ENCODE measurements at places on chromosomes 4 and X.

DNA sequence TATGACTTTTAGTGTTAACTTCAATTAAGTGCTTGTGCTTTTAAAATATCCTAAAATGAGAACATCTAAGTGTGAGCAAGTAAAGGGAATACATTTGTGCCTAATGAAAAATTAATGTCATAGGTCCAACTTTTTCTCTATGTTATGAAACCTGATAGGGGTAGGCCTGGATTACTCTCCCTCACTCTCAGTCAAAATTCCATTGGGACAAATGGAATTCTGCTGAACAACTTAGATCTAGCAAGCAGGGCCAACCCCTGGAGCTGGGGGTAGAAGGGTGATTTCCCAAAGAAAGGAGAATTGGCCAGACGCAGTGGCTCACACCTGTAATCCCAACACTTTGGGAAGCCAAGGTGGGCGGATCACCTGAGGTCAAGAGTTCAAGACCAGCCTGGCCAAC lies 67.4 kb downstream of the EDNRA start:
- no peak for DNase-seq

- DNase-seq: no peak
Observed at GRCh38 chr4:138655985-138656384, 359.6 kb upstream of the NOCT start.

DNA sequence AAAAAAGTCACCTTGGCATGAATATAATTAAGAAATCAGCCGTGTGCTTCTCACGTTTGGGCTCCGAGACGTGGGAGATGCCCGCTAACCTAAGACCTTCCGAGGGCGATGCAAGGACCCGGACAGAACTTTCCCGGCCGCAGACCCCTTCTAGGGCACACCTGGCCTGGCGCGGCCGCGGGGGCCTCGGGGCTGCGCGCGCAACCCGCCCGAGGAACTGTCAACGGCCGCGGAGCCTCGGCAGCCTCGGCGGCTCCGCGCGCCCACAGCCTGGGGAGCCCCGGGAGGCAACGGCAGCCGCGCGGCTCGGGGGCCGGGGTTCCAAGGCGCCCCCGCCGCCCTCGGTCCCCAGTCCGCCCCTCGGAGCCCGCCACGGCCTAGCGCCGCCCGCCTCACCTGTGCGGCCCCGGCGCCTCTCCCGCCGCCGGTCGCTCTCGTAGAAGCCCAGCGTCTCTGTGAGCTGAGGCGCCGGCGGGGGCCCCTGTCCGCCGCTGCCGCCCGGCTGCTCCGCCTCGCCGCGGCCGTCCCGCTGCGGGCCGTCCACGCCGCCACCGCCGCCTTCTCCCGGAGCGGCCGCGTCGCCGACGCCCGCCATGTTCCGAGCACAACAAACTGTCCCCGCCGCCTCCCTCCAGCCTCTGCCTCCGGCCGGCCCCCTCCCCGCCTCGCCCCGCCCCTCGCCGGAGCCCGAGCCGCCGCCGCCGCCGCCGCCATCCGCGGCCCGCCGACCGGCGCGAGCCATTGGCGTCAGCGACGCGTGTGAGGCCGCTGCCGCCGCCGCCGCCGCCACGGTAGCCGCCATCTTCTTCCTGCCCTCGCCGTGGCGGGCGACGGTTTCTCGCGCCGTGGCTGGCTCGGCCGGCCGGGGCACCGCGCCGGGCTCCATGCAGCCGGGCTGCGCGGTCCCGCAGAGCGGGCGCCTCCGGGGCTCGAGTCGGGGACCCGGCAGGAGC lies at the start of gene TAPT1:
TSS of gene TAPT1 (minus strand) at position 609 of the 953 bp plus-strand sequence. CDS start at position 595, 14 bp downstream.
- peak; percentile 63 for DNase-seq

DNA sequence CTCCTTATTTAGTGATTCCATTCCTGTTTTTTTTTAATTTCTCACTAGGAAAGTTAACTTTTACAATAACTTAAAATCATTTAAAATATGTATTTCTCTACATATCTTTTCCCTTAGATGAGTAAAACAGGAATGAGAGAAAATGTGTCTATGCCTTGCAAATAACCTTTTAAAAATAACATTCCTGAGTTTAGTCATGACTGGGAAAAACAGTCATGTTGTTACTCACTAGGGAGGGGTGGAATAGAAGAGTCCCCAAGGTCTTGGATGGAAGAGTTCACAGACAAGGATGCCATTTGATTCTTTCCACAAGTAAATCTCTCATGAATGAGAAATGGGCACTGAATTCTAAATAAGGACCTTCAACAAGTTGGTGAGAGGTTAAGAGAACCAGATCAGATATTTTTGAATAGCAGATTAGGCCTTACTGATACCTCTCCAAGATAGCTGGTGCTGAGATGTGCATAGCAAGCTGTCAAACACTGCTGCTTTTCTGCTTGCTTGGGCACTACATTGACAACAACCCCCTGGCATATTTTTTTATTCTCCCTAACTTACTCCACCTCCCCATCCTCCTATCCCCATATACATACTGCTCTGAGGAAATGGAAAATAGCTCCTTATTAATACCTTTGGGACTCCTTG lies 25.1 kb downstream of the UGDH start:
- DNase-seq: no peak

DNA sequence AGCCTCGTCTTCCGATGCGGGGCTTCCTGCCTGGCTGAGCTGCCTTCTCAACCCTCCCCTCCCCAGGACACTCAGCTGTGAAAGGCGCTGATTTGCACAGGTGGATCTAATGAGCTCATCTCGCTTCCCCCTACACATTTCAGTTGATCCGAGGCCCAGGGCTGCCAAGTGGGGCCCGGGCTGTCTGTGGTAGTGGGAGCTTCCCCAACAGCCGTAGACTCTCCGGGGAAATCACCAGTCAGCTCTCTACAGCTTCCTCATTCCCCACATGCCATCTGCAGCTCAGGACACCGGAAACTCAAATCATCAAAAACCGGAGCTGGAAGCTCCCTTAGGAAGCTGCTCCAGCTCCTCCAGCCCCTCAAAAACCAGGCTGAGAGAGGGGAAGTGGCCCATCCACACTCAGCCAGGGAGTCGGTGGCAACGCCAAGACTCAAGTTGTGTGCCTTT lies 56.2 kb downstream of the SMIM20 start:
- no peak for DNase-seq

GRCh38 chrX:10048076-10048475 lies 80.9 kb downstream of the CLDN34 start:
- no peak for DNase-seq

- no peak for DNase-seq
Observed at GRCh38 chr4:160403081-160403480, 1300.2 kb downstream of the RAPGEF2 start.

DNA sequence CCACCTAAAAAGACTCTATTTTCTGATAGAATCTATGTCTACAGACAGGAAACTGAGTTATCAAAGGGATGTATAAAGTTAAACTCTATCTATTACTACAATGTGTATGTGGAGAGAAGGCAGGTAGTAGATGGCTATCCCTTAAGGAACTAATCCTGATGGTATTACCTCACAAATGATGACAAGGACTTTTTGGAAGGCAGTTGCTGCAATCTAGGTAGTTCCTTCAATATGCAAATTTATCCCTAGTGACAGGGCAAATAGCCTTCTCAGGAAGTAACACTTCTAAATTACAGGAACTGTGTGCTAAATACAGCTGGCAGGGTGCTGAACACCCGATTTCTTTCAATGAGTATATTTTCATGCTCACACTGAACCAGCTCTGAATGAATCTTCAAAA lies 177.4 kb downstream of the COL25A1 start:
- DNase-seq: no peak

DNA sequence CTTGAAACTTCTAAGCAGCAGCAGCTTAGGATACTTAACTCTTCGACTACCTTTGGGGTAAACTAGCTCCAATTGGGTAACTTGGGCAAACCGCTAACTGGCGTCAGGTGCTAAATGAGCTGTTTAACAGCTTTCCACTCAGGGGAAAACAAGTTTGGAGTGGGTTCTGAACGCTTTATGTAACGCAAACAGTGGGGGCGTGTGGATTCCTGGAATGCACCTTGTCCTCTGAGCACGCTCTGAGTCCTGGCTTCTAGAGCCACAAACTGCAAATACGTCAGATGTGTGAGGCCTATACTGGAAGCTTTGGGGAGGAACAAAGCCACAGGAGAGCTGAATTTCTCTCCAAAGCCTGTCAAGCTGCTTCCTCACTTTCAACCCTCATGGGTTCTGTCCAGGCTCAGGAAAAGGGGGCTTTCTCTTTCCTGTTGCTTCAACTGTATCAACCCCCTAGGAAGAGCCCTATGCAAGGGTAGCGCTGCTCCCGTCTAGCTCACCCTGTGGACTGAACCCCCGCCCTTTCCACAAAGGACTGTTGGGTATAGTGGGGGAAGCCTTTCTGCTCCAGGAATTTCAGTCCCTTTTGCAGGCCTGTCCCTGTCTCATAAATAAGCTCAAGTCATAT lies 4.5 kb upstream of the WDR1 start:
- no peak for DNase-seq

- DNase-seq: no peak
Observed at GRCh38 chr4:40317916-40318658, 17.0 kb upstream of the CHRNA9 start.

- no peak for DNase-seq
Observed at GRCh38 chr4:125760201-125760819, 445.6 kb downstream of the FAT4 start.

GRCh38 chrX:152600853-152601633 lies 36.7 kb upstream of the GABRQ start:
- no peak for DNase-seq

DNA sequence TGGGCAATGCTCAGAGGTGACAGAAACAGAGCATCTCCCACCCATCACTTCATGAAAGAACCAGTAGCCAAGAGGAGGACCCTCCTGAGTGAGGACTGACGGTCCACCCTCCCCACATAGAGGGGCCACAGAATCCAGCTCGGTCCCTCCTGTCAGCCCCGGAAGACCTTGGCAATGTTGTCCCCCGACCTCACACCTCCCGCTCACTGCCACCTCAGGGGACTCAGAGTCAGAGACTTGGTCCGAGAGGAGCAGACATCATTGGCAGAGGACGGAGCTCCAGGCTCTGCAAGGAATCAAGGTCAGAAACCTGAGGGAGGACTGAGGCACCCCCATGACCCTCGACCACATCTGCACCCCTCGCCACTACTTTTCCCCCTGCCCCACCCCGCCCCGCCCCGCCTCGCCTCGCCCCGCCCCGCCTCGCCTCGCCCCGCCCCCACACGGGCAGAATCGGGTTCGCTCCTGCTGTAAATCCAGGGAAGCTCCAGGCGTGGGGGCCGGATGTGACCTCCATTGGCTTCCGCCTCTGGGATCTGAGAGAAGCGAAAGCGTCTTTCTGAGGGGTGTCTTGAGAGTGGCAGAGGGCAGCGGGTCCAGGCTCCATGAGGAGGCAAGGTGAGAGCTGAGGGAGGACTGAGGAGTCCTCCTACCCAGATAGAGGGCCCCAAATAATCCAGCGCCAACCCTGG lies at the start of gene MAGEA11:
TSS of gene MAGEA11 (plus strand) at position 516 of the 692 bp plus-strand sequence. CDS start 1,100 bp downstream, outside the sequence.
- no peak for DNase-seq

GRCh38 chrX:155662282-155662681 lies 49.5 kb upstream of the TMLHE start:
- no peak for DNase-seq

- no peak for DNase-seq
Observed at GRCh38 chr4:137678796-137679195, 146.5 kb upstream of the PCDH18 start.

- no peak for DNase-seq
Observed at GRCh38 chr4:78809928-78810835, 34.0 kb downstream of the BMP2K start.

DNA sequence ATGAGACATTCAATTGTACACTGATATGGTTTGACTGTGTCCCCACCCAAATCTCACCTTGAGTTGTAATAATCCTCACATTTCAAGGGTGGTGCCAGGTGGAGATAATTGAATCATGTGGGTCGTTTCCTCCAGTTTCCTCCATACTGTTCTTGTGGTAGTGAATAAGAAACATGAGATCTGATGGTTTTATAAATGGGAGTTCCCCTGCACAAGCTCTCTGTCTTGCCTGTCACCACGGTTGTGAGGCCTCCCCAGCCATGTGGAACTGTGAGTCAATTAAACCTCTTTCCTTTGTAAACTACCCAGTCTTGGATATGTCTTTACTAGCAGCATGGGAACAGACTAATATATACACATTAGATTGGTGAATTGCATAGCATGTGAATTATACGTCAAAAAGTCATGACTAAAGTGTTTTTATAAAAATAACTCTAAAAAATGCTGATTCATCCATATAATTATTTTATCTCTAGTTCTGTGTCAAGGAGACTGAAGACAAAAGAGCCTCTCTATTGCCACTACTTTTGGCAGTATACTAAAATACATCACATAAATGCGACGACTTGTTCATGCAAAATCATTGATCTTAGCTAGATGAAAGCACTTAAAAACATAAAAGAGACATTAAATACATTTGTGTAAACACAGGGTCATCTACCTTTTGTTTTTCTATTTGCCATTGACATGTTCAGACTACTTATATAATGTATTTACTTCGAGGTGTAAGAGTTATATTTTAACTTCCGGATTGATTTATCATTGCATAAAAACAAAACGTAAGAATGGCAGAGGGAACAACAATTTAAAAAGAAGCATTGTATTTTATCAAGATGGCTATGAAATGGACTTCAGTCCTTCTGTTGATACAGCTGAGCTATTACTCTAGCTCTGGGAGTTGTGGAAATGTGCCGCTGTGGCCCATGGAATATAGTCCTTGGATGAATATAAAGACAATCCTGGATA lies 50.1 kb downstream of the YTHDC1 start:
- DNase-seq: no peak

DNA sequence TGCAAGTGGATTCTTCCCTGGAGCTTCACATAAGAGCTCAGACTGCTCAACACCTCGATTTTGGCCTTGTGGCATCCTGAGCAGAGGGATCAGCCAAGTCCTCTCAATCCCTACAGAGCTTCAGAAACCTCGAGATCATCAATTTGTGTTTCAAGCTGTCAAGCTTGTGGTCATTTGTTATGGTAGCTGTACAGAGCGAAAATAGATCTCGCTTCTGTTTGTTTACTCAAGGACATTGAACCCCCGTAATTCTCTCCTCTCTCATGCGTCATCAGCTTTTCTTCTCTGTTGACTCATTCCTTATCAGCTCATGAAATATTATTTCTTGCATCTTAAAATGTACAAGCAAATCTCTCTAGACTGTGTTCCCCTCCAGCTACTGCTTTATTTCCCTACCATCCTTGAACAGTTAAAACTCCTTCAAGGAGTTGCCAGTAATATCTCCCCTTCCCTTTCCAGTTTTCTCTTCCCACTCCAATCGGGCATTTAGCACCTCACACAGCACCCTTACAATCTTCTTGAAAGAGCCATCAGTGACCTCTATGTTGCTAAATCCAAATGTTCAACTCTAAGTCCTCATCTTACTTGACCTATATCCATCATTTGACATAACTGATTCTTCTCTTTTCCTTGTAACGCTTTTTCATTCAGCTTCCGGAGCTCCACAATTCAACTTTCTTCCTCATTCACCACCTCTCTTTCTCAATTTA lies 106.2 kb upstream of the FAT1 start:
- no peak for DNase-seq

- no peak for DNase-seq
Observed at GRCh38 chr4:41012293-41012692, 202.0 kb downstream of the APBB2 start.

DNA sequence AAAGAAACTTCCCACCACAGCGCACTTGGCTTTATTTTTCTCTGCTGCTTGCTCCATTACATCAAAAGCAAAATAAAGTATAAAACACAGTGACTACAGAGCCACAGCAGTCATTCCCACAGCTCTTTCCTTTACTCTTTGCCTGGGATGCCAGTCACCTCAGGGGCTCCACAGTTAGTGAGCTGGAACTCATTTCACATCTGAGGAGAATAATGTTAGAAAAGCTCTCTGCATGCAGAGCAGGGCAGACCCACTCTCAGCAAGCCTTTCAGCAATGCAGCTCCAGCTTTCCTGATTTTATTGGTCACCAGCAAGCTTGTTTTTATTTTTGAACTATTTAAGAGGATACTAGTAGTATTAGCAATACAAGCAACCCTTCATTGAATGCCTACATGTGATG lies 13.8 kb downstream of the GRXCR1 start:
- no peak for DNase-seq

GRCh38 chrX:47297874-47298273 lies 65.1 kb downstream of the USP11 start:
- no peak for DNase-seq

All from stimulated activated CD8-positive, alpha-beta memory T cell treated with anti-CD3 and anti-CD28 coated beads, Interleukin-7, amount 100 ng/mL, for 24 hours (primary cell).